Hippocampal formation (tissue), 2 donors: ENCODE measurements at places on chromosomes 5 and 9.

DNA sequence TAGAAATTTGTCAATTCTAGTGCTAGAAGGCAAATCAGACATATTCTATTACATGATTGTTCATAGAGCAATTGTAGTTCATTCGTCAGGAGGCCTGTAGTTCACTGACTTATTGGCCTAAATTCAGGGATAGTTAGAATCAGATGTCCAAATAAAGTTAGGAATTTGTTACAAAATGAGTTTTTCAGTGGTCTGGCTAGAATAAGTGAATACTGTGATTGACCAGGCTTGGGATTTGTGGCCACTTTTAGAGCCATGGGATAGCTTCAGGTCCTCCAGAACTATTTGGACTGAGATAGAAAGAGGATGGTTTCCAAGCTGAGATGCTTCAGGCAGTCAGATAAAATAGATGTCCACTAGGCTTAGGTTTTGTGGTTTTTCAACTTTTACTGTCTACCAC, 199.1 kb upstream of the MPDZ start:
- no peak for DNase-seq

DNA sequence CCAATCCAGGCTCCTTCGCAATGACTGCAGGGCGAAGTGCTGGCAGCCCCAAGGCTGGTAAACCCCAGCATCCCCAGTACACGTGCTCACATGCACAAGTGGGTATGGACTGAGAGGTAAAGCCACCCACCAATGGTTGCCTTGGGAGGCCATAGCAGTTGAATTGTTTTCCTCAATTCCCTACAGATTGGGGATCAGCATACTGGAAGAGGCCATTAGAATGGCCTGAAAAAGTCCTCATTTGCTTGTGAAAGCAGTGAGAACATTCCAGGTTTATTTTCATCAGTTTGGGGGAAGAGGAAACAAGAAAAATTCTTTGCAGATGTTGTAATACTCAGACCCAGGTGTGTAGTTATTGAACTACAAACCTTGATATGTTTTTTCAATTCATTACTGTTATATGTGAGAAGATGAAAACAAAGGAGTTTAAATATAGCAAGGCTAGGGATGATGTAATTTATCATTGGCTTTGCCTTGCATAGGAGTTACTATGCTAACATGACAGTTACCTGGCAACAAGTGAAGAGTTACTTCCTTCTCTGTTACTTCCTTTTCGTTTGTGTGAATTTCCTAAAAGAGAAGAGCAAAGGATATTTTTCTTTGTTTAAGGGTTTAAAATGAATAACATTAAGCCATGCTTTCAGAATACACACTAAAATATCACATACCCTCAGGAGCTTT, 36.4 kb downstream of the MTMR12 start:
- no peak for DNase-seq

DNA sequence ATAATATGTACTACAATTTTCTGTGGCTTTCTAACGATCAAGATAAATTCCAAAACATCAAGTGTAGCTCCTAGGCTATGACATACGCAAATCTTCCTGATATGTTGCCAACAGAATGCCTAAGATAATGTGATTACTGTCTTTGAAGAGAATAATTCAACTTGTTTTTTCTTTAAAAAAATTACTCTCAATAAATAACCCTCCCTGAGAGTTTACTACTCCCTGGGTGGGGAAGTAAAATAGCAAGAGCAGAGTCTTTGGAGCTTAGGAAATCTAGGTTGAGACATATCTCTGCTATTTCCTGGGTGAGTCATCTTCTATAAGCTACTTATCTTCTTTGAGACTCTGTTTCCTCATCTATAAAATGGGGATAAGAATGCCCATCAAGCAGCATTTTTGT, 201.2 kb downstream of the ACTL7B start:
- no peak for DNase-seq

GRCh38 chr5:156687514-156687913, 162.6 kb upstream of the PPP1R2B start:
- no peak for DNase-seq

DNA sequence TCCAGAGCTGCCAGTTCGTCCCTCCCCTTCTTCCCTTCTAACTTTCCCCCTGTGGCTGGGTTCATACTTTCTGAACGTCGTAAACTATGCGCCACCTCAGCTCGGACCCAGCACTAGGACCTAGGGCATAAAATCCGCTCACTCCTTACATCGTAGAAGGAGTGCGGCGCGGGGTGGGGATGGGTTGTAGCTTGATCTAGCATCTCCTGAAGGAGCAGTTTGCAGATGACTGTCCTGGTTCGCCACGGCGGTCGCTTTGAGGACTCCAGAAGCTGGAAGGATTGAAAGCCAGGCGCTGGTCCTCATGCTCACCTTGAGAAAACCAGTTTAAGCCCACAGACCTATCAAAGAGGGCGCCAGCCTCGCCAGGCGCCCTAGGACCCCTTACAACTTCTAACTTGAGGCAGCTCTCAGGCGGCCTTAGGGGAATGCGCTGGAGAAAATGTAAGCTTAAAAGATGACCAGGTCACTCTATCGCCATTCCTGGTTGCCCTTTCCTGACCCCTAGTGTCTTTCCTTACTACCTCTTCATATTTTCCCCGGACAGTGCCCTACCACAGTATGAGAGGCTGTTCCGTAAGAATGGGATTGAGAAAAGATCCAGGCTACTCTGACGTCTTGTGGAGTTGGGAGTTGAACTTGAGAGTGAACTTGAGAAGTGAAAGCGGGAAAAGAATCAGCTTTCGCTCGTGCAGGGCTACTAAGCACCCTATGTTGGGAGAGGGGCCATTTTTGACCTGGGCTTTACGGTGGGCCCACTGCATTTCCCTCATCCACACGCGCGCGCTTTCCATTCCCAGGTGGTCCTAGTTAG, 2.8 kb downstream of the RORB start:
- DNase-seq, result no peak

- no peak for DNase-seq
Observed at GRCh38 chr5:52947851-52948250, 41.3 kb upstream of the ITGA2 start.

- no peak for DNase-seq
Observed at GRCh38 chr9:78214492-78214891, 21.4 kb upstream of the CEP78 start.

GRCh38 chr5:6274846-6275543, 103.4 kb downstream of the MED10 start:
- DNase-seq, result no peak

- peak; percentile 83 for DNase-seq
Observed at GRCh38 chr9:136949817-136950655, 2.0 kb upstream of the LCN12 start.

GRCh38 chr9:38329968-38330367, 62.5 kb upstream of the ALDH1B1 start:
- no peak for DNase-seq

- no peak for DNase-seq
Observed at GRCh38 chr5:177457852-177458681, 11.5 kb downstream of the PRR7 start.

DNA sequence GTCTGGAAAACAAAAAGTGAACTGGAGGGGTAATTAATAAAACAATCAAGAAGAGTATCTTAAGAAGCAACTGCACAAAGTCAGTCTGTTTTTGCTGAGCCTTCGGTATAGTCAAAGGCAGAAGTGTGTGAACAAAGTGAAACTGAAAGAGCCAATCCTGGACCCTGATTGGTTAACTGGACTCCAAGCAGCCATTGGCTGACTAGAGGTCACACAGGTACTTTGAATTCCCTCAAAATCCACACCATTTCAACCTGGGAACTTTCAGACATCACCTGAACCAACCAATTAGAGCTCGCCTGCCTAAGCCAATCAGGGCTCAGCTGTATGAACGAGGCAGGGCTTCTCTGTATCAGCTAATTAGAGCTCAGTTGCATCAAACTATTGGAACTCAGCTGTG, 286.7 kb downstream of the TLE4 start:
- peak; percentile 9 for DNase-seq

DNA sequence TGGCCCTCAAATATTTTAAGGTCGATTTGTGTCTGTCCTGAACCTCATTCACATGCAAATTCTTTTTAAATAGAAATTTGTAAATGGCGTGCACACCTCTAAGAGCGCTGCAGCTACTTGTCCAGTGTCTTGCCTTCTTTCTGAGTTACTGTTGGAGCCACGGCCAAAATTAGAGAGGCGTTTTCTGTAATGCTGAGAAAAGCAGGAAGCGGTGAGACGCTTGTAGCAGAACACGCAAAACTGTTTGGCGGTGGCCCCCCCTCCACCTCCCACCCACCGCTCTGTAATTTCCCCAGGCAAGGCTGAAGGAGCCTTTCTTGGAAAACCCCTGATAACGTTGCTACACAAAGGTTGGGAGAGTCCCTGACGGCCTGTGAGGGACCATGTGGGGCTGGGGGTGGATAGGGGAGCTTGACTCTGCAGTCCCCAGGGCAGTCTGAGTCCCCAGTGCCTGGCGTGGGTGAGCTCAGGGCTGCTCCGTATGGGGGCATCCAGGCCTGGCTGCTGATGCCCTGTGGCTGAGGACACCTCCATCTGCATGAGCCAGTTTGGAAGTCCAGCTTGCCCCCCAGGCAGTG, 96.5 kb downstream of the GADD45G start:
- DNase-seq, result no peak

DNA sequence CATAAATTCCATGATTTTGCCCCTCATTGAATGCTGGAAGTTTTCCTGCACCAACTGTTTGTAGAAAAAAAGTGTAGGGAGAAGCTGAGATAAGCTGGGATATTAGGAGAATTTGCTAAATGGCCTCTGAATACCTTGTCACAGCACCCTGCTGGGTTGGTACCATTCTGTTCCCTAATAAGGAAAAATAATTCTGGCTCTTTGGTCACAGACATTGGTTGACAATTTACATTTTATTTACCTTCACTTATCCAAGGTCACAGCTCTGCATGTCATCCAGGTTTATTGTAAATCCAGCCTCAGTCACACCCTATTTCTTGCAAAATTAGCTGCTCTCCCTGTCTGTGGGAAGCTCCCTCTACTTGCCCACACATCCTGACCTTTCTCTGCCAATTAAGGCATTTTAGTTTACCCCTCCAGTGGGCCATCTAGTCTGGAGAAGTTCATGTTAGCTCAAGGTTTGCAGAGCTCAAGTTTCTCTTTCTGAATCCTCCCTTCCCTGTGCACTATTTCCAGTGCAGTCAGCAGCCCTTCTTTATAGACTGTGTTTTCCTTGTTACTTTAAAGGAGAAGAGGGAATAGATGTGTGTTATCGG, 115.4 kb upstream of the NTRK2 start:
- DNase-seq, result no peak

GRCh38 chr9:132837501-132838286, 40.4 kb downstream of the AK8 start:
- DNase-seq, result no peak

DNA sequence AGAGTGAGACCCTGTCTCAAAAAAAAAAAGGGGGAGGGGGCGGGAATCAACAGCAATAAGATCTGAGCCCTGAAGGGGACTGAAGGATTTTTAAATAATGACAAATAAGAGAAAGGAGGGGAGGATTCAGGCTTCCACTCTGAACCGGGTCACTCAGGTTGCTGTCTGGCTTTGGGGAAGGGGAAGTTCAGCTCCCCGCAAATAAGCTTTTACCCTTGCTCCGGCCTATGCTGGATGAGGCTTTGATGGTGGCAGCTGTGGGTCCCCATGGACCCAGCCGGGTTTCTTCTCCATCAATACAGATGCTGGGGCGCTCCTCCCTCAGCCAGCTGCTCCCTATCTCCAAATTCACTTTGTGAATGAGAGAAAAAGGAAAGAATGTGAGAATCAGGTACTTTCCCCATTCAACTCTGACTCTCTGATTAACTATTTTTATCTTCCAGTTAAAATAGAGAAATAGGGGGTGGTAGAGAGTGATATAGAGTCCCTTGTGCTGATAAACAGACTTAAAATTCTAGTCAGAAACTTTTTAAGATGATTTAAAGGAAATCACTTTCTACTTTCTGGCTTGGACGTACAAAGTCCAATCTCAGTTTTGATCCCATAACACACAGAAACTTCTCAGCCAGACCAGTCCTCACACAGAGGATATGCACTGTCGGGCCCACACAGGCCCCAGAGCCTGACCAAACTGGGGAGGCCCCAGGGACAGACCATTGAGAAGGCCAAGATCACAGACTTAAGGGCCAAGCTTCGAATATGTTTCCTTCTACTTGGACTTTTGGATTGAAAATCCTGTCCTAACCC, 39.6 kb downstream of the C5orf15 start:
- DNase-seq, result no peak

DNA sequence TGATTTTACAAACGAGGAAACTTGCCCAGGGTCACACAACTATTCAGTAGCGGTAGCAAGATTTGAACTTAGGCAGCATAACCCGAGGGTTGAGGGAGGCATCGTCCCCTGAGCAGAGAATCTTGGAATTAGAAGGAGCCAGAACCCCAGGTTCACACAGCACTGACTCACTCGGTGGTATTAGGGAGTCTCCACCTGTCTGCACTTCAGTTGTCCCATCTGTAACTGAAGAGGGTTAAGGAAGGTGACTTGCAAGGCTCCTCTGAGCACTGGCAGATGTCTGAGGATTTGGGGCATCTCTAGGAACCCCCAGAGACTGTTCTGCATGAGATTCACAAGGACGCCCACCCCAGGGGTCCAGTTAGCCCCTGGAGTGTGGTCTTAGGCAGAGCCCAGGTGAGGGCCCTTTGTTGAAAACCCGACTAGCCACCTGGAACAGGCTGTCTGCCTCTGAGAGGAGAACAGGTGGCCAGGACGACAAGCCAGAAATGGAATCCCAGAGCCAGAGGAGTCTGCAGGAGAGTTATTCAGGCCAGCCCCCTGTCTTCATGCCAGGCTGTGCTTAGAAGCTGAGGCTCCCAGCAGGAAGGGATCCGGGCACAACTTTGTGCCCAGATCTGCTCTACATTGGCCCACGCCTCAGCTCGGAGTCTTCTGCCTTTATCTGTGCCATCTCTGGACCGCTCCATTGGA, 50.0 kb upstream of the ORM1 start:
- no peak for DNase-seq

DNA sequence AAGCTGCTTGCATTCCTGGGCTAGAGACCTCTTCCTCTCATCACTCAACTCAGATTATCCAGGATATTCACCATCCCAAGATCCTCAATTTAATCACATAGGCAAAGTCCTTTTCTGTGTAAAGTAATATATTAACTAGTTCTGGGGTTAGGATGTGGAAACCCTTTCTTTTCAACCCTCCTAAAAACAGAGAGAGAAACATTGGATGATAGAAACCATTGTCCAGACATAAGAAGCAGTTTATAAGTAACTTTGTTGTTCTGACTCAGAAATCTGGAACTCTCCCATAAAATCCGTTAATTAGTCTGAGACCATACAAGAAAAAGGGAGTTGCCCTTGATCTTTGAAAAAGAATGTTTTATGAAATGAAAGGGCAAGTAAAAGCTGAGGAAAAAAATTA, 817.1 kb upstream of the CDH9 start:
- DNase-seq, result no peak

- DNase-seq, result no peak
Observed at GRCh38 chr9:134870301-134870694, 10.3 kb upstream of the FCN2 start.

GRCh38 chr5:131536211-131536826, 98.7 kb downstream of the RAPGEF6 start:
- no peak for DNase-seq

DNA sequence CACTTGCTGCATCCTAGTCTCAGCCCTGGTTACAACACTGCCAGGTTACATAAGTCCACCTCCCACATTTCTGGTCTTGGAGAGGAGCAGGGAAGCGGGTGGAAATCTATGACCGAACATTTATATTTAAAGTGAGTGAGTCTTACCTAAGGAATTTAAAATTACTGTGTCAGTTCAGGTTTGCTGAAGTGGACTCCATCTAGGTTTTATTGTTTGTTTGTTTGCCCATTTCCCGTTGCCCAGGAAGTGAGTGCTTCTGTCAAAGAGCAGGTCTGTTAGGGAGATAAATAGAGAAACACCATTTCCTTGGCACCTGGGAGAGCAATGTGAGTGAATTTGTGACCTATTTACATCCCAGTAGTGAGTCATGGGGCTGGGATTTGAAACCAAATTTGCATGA, 179.5 kb downstream of the KIF4B start:
- DNase-seq, result no peak

GRCh38 chr9:7139886-7140285, 382.1 kb downstream of the KDM4C start:
- no peak for DNase-seq
